ENCODE measurements at places on chromosomes 13 and 19. TPM values are rescaled to one million over a fixed set of nuclear protein-coding genes. Genes with fewer than 3 reads are reported as not detected.

Gene CACNG8
- 0.04 TPM for polyA plus RNA-seq

Gene GAMT
- polyA plus RNA-seq: 10.9 TPM

Gene STK11
- polyA plus RNA-seq: 38.8 TPM

Gene ZNF665
- 1.3 TPM for polyA plus RNA-seq

All from esophagus (tissue), 2 donors.